ENCODE measurements at places on chromosomes 4 and X.

- no peak for ATAC-seq
Observed at GRCh38 chr4:161222889-161223288, 940.9 kb downstream of the FSTL5 start.

DNA sequence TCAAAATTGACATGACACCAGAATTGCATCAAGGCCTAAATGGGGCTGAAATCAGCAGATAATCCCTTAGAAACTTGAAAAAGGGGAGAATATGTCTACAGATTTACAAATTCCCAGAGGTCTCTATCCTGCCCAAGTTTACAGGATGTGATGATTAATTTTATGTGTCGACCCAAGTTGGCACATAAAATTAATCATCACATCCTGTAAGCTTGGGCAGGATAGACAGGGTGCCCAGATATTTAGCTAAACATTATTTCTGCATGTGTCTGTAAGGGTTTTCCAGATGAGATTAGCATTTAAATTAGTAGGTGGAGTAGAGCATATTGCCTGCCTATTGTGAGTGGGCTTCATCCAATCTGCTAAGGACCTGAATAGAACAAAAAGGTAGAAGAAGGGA lies 52.3 kb downstream of the ARHGEF6 start:
- ATAC-seq, result no peak

DNA sequence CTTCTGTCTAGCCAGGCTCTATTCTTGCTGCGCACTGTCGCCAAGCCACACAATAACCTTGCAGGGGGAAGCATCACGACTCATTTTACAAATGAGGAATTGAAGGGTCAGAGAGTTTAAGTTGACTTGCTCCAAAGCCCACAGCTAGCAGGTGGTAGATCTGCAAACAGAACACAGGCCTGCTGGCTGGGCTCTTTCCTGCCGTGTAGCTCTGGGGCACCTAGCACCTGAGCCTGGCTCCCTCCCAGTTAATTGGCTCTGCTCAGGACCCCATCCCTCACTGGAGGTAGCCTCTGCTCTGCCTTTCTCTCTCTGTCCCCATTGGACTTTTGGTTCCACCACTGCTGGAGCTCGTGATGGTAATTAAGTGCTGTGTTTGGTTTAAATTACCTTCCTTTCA lies 98.5 kb downstream of the NSUN7 start:
- no peak for ATAC-seq

GRCh38 chr4:148477276-148477675 lies 35.1 kb upstream of the NR3C2 start:
- no peak for ATAC-seq

DNA sequence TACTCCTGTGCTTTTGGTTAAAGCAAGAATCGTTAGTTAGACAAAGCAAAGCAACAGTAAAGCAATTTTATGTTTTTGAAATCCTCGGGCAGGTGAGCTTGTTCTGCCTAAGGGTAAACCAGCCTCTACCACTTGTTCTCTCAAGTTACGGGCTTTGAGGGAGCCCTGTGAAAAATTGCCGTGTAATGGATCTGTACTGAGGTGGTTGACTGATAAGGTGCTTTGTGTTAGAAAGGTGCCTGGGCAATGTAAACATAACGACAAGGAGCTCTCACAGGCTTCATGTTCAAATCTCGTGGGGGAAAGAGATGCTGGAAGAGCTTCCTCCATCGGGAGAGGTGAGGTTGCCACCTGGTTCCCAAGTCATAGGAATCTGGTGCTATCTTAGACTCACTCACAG lies 111.8 kb downstream of the TRAPPC11 start:
- no peak for ATAC-seq

- no peak for ATAC-seq
Observed at GRCh38 chr4:15550491-15550890, 80.8 kb downstream of the CC2D2A start.

DNA sequence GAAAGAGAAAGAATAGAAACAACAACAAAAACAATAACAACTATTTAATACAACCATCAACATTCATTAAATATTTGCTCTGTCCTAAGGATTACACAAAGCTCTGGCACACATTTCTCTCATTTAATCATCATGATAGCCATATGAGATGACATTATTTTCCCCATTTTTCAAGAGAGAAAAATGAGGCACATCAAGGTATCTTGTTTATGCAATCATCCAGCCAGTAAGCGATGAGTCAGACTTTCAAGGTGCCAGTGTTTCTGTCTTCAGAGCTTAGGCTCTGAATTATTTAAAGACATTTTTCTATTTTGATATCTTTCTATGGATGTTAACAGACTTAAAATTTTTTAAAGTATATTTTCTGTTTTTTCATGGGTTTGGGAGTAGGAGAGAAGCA lies 541.8 kb upstream of the SMIM31 start:
- no peak for ATAC-seq

DNA sequence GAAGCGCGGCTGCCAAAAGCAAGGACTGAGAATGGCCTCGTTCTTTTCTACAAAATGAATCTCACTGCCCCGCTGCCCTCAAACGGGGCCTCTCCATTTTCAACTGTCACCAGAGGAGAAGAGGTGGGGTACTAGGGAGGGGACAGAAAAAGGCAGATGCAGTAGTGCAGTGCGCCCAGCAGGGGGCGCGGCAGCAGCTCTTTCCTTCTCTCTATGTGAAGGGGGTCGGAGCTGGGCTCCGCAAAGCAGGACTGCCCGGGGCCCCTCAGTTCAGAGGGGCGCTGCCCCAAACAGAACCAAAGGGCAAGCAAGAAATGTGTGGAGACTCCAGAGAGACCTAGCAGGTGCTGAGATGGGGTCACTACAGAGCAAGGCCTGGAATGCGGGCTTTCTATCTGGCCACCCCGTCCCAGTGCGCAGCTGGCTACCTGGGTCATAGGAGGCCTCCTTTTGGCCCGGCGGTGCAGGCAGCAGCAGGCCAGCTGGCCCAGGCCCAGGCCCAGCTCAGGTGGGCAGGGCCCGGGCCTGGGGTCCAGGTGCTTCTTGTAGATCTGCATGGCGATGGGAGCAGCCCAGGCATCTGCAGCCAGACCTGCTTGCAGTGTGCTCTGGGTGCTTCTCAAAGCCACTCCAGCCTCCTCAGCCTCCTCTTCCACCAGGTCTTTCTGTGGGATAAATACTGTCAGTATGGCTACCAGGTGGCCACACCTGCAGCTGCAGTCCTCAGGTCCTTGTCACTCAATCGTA lies 5.9 kb downstream of the IRAK1 start:
- ATAC-seq, result peak; percentile 37

- no peak for ATAC-seq
Observed at GRCh38 chr4:136241221-136241986, 1290.9 kb downstream of the PCDH18 start.

DNA sequence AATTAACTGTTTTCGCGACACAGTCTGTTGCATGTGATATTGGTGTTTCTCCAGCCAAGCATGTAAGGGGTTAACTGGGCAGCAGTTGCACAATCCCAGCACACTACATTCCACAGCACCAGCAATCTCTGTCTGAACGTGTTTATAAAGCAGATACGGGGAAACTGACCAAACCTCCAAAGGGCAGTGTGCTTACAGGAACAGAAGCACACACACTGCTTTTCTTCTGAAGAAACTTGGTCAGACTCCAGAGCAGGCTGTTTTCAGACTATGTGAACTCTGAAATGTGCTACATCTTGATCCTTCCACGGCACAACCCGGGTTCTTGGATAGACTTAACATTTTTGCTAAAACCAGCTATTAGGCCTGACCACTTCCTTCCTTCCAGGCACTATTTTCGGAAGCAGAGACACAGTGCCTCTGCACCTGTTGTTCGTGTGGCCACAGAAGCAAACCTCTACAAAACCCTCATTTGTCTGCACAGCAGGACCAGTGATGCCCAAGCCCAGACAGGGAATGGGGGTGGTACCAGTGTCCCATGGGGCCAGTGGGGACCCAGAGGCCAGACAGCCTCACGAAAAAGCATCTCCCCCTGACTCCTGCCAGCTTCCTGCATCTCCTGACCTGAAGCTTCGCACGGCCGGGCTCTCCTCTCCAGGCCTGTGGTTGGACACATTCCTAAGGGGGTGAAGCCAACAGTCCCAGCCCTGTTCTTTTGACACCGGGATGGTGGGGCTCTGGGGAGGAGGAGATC lies 90.1 kb downstream of the IRF2 start:
- peak; percentile 79 for ATAC-seq

DNA sequence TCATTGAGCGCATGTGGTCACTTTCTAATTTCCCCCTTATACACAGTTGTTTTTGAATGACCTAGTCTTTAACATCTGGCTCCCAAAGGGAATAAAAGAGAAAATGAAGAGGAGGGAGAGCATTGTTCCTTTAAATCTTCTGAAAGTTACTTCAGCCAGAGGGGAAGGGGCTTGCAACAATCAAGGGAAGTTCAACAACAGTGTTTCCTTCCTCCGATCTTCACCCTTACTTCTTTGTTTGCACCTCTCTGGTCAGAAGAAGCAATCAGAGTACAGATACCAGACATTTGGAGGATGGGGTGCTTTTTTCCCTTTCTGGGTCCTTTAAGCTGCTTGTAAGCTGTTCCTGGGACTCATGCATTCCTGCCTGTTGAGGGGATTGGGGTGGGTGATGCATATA lies 125.4 kb downstream of the TBC1D19 start:
- no peak for ATAC-seq

DNA sequence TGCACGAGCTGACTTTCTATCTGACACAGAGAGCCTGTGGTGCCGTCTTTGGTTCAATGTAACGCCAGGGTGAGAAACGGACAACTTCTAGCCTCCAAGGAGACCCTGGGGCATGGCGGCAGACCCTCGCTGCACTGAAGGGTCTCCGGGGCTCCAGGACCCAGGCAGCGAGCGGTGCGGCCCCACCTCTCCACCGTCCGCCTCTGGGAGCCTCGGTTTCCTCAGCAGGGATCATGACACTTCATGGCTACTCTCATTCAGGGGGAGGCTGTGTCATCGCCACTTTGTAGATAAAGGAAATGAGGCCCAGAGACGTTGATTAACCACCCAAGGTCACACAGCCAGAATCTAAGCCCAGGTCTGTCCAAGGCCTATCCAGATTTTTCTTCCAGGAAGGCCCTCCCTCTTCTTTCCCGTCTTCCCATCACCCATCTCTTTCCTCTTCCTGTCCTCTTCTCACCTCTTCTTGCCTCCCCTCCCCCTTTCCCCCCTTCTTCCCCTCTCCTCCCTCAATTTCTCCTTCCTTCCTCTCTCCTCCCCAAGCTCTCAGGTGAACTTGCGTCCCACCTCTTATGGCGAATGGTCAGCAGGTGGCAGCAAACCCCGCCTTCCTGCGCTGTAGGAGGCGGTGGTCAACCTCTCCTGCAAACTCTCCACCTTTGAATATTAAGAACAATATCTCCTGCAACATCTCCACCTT lies 69.3 kb upstream of the HMX1 start:
- no peak for ATAC-seq

- peak; percentile 83 for ATAC-seq
Observed at GRCh38 chr4:153127760-153128494, 76.3 kb upstream of the TRIM2 start.

DNA sequence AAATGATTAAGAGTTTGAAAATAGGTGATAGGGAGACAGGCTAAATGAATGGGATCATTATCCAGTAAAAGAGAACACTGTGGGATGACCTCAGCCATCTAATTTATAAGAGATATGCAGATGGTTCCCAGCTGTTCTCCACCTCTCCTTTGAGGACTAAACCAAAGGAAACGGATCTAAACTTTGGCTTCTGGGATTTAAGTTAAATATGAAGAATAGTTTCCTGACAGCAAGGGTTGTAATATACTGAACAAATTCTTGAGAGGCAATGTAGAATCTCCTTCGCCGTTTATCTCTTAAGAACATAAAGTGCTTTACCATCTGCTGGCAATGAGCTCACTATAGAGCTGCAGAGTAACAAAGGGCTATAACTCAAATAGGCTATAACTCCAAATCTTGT lies 35.4 kb upstream of the HPGDS start:
- ATAC-seq, result no peak

DNA sequence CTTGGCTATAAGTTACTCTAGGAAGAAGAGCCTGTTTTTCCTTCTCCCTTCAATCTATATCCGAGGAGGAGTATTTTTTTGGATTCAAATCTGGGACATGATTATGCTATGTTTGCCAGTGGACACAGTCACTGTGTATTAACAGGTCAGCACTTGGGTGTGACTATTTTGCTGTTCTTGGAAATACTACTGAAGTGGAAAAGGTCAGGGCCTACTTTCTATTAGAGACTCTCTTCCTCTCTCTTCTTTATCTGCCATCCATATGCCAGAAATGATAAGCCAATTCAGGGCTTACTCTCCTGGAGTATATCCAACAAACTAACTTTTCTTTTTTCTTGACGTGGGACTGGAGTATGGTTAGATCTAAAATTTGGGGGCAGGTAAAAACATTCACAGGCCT lies 40.5 kb downstream of the MID1IP1 start:
- no peak for ATAC-seq

GRCh38 chrX:26851981-26852380 lies 611.2 kb downstream of the PPP4R3C start:
- no peak for ATAC-seq

DNA sequence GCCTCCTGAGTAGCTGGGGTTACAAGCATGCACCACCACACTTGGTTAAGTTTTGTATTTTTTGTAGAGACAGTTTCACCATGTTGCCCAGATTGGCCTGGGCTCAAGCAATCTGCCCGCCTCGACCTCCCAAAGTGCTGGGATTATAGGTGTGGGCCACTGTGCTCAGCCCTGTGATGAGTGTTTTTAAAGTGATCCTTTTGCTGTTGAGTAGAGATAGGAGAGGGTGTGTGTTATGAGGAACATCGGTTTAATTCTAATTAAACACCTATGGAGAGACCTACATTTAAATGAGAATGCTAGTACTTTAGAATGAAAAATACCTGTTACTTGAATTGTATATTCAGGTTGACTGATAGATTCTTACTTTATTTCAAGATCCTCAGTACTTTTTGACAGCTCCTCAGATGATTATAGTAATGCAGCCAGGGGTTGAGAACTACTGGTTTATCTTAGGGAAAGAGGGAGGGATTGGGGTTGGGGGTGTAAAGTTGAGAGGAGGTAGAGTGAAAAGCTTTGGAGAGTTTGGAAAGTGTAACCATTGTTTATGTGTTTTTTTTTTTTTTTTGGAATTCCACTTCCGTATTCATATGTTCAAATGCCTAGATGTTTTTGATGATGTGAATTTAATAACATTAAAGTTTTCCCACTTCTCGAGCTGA lies 36.8 kb upstream of the DCK start:
- ATAC-seq, result no peak

Data from esophagus mucosa (tissue), 1 donor.